ENCODE measurements at places on chromosomes 7 and 10. TPM values are rescaled to one million over a fixed set of nuclear protein-coding genes. Genes with fewer than 3 reads are reported as not detected.

PPIF gene
- 142 TPM for polyA plus RNA-seq

MYO3A gene
- polyA plus RNA-seq = 29.6 TPM

FAM25G gene
- polyA plus RNA-seq = not detected

VAX1 gene
- polyA plus RNA-seq = 0.48 TPM

UCMA gene
- polyA plus RNA-seq = not detected

NME8 gene
- not detected for polyA plus RNA-seq

SPDYE2 gene
- polyA plus RNA-seq = not detected

AFAP1L2 gene
- 7.5 TPM for polyA plus RNA-seq

MYL7 gene
- not detected for polyA plus RNA-seq

CYP26C1 gene
- polyA plus RNA-seq = not detected

INSYN2A gene
- 7.7 TPM for polyA plus RNA-seq

HABP2 gene
- 10.9 TPM for polyA plus RNA-seq

SNCG gene
- polyA plus RNA-seq = 154 TPM

BAMBI gene
- polyA plus RNA-seq = 71.5 TPM

SPDYE8 gene
- not detected for polyA plus RNA-seq

FAM25A gene
- not detected for polyA plus RNA-seq

BPGM gene
- polyA plus RNA-seq = 20.9 TPM

NPTX2 gene
- polyA plus RNA-seq = 90.5 TPM

GARIN1A gene
- polyA plus RNA-seq = not detected

TEX36 gene
- polyA plus RNA-seq = not detected

HOXA6 gene
- polyA plus RNA-seq = 14.9 TPM

CPED1 gene
- polyA plus RNA-seq = 0.22 TPM

SLC13A1 gene
- polyA plus RNA-seq = not detected

PFKFB3 gene
- 22.3 TPM for polyA plus RNA-seq

HHEX gene
- 5.1 TPM for polyA plus RNA-seq

WIPF3 gene
- 17.6 TPM for polyA plus RNA-seq

ANKRD61 gene
- polyA plus RNA-seq = not detected

THSD7A gene
- polyA plus RNA-seq = 1.3 TPM

OR2A7 gene
- 0.70 TPM for polyA plus RNA-seq

IL6 gene
- 1.6 TPM for polyA plus RNA-seq

AEBP1 gene
- 35.2 TPM for polyA plus RNA-seq
